ENCODE measurements at places on chromosomes 11 and 22.

GRCh38 chr22:37309211-37310074 lies 27.1 kb downstream of the CYTH4 start:
- no peak for DNase-seq

DNA sequence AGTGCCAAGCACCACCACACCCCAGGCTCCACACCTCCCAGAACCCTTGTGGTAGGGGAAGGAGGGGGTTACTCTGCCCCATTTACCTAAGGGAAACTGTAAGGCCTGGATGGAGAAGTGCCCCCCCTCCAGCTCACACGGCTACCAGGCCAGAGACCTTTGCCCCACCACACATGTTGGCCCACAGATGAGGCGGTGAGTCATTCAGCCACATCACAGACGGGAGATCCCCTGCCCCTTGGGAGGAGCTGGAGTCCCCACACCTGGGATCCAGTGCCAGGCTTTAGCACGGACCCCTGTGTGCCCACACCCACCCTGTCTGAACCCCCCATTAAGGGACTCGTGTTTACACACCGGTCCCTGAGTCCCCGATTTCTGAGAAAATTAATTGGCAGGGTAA lies 24.9 kb downstream of the CDKN1C start:
- DNase-seq, result no peak

GRCh38 chr11:47843361-47844055 lies 4.6 kb downstream of the NUP160 start:
- DNase-seq, result no peak

DNA sequence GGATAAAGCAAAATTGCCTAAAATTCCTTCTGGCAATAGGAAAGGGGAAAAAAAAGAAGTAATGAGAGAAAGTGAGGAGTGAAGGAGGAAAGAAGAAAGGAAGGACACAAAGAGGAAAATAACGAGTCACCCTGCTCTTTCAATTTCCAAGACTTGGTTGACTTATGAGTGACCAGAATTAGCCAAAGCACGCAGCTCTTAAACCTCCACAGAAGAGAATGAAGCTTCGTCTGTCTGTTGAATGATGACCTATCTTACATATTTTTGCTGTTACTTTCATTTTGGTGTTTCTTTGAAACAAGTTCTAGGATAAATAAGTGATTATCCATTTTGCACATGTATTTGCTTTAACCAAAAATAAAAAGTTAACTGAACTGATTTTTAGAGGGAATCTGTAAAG lies 728 bp downstream of the MMP27 start:
- no peak for DNase-seq

GRCh38 chr11:31881825-31882224 lies 70.7 kb upstream of the PAX6 start:
- DNase-seq, result no peak

- no peak for DNase-seq
Measured at GRCh38 chr11:132125988-132126871, 755.8 kb downstream of the NTM start.

GRCh38 chr11:64008914-64009633 lies 22.8 kb downstream of the OTUB1 start:
- no peak for DNase-seq

- no peak for DNase-seq
Measured at GRCh38 chr11:112238041-112238440, 11.8 kb downstream of the PTS start.

- no peak for DNase-seq
Measured at GRCh38 chr22:35484651-35485556, 55.7 kb upstream of the RASD2 start.

- DNase-seq, result no peak
Measured at GRCh38 chr11:27968461-27968860, 139.5 kb downstream of the KIF18A start.

GRCh38 chr11:1218788-1219445 lies 3.9 kb upstream of the MUC5B start:
- DNase-seq, result no peak

DNA sequence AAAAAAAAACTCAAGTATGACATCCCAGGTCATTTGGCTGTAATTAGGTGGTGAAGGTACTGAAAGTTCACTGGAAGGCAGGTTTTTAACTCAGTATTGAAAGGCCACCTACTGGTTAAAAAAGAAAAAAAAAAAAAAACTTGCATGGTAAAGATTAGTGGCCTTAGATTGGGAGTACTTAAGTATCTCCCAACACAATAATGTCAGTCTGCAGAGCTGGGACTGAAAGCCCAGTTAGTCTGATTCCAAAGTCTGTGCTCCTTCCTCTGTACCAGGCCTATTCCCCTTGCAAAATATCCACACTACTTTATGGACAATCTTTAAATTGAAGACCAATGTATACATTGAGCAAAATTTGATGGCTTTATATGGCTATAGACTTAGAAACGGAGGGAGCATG lies 85.5 kb downstream of the NOX4 start:
- no peak for DNase-seq

- no peak for DNase-seq
Measured at GRCh38 chr22:23263651-23264555, 83.6 kb downstream of the BCR start.

DNA sequence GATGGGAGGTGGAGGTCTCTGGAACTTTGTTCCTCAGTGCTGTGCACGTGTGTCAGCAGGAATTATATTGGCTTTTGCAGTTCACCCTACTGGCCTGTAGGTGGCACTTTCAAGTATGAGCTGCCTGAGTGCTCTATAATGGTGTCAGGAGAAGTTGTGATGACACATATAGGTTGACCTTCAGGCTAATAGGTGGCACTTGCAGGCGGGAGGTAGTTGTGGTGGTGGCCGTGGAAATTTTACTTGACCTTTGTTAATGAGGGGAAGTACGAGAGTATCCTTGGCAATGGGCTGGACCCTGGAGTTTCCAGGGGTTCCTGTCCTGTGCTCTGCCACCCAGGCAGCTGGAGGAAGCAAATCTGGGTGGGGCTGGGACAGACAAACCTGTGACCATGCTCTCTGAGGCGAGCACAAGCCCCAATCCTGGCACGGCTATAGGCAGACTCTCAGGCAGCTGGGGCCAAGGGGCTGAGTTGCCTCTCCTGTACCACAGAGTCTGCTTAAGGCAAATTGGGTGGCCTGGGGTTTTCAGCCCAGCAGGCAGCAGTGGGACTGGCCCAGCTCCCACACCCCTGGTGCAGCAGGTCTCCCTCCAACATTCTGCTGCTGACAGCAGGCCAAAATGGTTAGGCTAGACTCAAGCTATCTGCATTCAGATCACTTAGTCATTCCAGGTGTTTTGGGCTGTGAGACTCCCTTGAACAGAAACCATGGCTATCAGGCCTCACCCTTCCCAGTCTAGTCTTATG lies 147.5 kb upstream of the CTSC start:
- peak; percentile 27 for DNase-seq

DNA sequence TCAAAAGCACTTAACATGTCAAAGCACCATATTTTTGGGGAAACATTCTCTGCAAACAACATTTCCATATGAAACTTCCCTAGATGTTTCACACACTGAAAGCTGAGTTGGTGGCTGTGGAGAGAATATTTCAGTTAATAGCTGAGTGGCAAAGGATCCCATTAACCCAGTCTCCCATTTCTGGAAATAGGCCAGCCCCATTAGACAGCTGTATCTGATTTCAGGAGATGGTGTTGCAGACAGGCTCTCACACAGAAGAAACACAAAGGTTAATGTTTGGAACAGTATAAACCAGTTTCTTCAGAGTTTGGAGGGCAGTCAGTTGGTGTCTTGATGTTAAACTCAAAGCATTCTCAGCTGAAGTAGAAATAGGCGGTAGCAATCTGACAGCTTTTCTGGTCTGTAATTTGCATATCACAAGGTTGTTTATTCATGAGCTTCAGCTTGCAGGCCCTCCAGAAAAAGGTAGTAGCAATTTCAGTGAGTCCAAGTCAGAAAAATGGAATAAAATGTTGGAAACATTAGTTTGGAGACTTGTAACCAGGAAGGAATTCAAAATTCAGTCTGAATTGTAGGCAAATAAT lies 15.5 kb upstream of the ZBTB44 start:
- DNase-seq, result no peak

- DNase-seq, result no peak
Measured at GRCh38 chr22:43308836-43309235, 34.3 kb downstream of the SCUBE1 start.

DNA sequence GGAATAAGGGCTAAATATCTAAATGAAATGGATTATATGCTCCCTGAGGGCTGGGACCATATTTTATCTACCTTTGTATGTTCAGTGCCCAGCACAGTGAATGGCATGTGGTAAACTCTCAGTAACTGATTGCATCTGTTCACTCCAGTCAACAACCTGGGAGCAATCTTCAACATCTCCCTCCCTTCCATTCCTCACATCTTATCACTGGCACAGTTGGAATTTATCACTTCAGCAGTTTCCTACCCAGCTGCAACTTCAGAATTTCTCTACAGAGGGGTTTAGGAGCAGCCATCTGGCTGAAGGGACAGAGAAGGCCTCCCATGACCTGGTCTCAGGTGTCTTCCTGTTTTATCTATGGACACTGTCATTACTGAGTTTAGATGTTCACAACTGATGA lies 9.8 kb upstream of the SIK2 start:
- DNase-seq, result no peak

GRCh38 chr11:44906649-44907048 lies 44.0 kb downstream of the TP53I11 start:
- no peak for DNase-seq

GRCh38 chr22:49545606-49546005 lies 282.1 kb downstream of the BRD1 start:
- no peak for DNase-seq

DNA sequence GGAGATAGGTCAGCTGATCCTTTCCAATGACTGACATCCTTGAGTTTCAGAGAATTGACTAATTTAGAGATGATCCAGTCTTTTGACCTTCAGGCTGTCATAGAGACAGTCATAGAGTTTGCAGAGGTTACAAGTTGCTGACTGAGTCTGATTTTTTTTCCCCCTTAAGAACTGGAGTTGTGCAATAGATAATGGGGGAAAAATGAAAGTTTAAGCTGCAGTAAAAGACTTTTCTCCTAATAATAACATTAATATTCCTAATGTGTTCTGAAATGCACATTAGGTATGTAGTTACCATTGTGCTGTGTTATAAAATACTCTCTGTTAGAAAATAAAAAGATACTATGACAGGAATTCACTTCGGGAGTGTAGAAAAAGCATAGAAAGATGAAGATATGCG lies 876.9 kb upstream of the RAG2 start:
- no peak for DNase-seq

- DNase-seq, result no peak
Measured at GRCh38 chr11:19183646-19184045, 18.1 kb downstream of the CSRP3 start.

DNA sequence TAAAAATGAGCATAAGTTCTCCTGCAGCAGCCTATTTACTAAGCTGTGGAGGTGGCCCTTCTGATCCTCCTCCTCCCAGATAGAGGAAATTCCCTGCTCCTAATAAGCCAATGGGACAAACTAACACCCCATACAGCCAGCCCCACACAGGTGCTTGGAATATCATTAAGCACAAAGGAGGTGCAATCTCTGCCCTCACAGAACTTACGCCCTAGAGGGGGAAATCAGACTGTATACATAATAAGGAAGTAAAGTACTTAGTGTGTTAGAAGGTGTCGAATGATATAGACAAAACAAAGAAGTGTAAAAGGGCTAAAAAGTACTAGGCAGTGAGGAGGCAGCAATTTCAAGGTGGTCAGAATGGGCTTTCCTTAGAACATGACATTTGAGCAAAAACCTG lies 5.8 kb downstream of the MS4A12 start:
- DNase-seq, result no peak

DNA sequence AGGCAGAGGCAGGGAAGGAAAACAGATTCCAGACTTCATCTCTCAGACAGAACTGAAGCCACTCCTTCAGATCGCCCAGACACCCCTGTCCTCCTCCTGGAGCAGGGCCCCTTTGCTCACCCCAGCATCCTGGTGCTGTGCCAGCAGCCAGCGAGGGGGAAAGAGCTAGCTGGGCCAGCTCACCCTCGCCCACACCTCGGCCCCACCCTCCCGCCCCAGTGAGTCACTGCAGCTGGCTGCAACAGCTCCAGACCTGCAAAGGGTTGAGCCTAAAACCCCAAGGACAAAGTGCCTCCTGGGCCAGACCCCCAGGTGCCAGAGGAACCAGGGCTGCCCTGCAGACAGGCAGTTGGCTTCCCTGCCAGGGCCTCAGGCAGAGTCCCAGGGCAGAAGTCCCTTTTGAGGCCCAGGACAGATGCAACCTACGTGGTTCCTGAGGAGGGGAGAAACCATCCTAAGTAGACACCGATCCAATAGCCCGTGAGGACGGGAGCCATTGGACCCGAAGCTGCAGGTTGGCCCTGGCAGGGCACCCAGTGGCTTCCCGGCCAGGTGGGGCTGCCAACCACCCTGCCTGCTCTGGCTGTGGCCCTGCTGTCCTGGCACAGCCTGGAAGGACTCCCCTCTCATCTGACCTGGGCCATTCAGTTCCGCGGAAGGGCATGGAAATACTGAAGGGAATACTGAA lies 7.2 kb downstream of the AHNAK start:
- DNase-seq, result no peak

- no peak for DNase-seq
Measured at GRCh38 chr11:130163346-130164220, 4.0 kb downstream of the ST14 start.

Measured in NT2/D1 (cell line).